ENCODE measurements at places on chromosomes 7 and 10.

- peak; percentile 10 for DNase-seq
Observed at GRCh38 chr7:104643587-104644217, 315.3 kb downstream of the LHFPL3 start.

GRCh38 chr10:76141376-76141775 lies 710.0 kb downstream of the LRMDA start:
- DNase-seq, result no peak

GRCh38 chr7:4837041-4837802 lies 24.6 kb downstream of the PAPOLB start:
- peak; percentile 59 for DNase-seq

- no peak for DNase-seq
Observed at GRCh38 chr7:131305152-131305551, 22.5 kb upstream of the MKLN1 start.

GRCh38 chr10:133151543-133151972 lies 8.5 kb upstream of the KNDC1 start:
- no peak for DNase-seq

- DNase-seq, result no peak
Observed at GRCh38 chr7:107966711-107967110, 36.2 kb downstream of the LAMB1 start.

GRCh38 chr10:13184730-13185514 lies 23.6 kb downstream of the MCM10 start:
- peak; percentile 47 for DNase-seq

- no peak for DNase-seq
Observed at GRCh38 chr7:151207804-151208203, 2.5 kb downstream of the H2BK1 start.

- no peak for DNase-seq
Observed at GRCh38 chr7:145009876-145010275, 174.0 kb upstream of the TPK1 start.

GRCh38 chr7:97130417-97131139 lies 13.1 kb downstream of the SDHAF3 start:
- no peak for DNase-seq

DNA sequence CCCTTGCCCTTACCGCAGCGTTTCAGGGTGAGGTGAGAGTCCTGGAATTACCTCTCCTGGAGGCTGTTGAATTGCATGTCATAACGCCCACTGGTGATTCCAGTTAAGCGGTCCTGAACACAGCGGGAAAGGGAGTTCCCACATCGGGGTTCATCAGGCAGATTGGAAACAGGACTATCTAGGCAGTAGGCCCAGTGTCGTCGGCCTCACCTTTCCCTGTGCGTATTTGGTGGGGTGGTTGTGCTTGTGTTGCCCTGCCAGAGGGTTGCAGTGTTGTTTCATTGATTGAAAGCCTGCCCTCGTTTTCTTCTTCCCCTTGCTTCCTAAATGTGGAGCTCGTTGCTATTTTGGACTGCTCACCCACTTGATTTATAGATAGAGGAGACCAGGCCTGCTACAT lies 10.6 kb upstream of the SUN1 start:
- no peak for DNase-seq

DNA sequence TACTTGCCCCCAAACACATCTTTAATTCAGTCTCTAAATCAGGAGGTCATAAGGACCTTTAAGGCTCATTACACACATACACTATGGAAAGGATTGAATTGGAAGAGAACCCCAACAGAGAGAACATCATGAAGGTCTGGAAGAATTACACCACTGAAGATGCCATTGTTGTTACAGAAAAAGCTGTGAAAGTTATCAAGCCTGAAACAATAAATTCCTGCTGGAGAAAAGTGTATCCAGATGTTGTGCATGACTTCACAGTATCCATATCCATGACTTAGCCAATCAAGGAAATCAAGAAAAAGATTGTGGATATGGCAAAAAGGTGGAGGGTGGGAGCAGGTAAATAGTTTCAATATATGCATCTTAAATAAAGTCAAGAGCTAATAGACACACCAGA lies 13.7 kb downstream of the LIPA start:
- DNase-seq, result no peak

Measured in brain (organoid and tissue), 16 donors.